A549 treated with dexamethasone at 1 μM for 4 hours (cell line): ENCODE measurements at places on chromosomes 7 and 10. TPM values are rescaled to one million over a fixed set of nuclear protein-coding genes. Genes with fewer than 3 reads are reported as not detected.

DLX6 gene
- not detected in 5 replicates for total RNA-seq

CPEB3 gene
- total RNA-seq: 0.30 to 0.51 TPM (median 0.34 TPM) in 5 replicates

DYDC1 gene
- not detected in 5 replicates for total RNA-seq

C7orf57 gene
- 0.27 to 0.35 TPM (median 0.27 TPM) in 5 replicates for total RNA-seq

FFAR4 gene
- total RNA-seq: 0.06 to 0.13 TPM (median 0.09 TPM) in 5 replicates

GCK gene
- not detected in 5 replicates for total RNA-seq

HMX3 gene
- not detected in 5 replicates for total RNA-seq

ATG9B gene
- 0.39 to 0.69 TPM (median 0.61 TPM) in 5 replicates for total RNA-seq

SVOPL gene
- not detected in 5 replicates for total RNA-seq

HOGA1 gene
- total RNA-seq: 1.9 to 3.2 TPM (median 2.3 TPM) in 5 replicates

C10orf53 gene
- total RNA-seq: not detected in 5 replicates

PTF1A gene
- total RNA-seq: not detected in 5 replicates

CLIP2 gene
- 9.6 to 17.3 TPM (median 15.4 TPM) in 5 replicates for total RNA-seq

SMKR1 gene
- total RNA-seq: 7.6 to 10.0 TPM (median 7.9 TPM) in 5 replicates

SPDYE2 gene
- not detected in 5 replicates for total RNA-seq

ACSL5 gene
- total RNA-seq: 0.27 to 0.71 TPM (median 0.30 TPM) in 5 replicates

PYROXD2 gene
- 4.3 to 5.5 TPM (median 4.6 TPM) in 5 replicates for total RNA-seq

CDH23 gene
- 2.0 to 3.2 TPM (median 2.6 TPM) in 5 replicates for total RNA-seq

NOS3 gene
- total RNA-seq: 0.22 to 0.70 TPM (median 0.42 TPM) in 5 replicates

SLC16A9 gene
- total RNA-seq: 0.07 to 0.16 TPM (median 0.08 TPM) in 5 replicates

EN2 gene
- 0.61 to 1.1 TPM (median 0.90 TPM) in 5 replicates for total RNA-seq

CALHM1 gene
- total RNA-seq: not detected in 5 replicates

SLC13A1 gene
- total RNA-seq: not detected in 5 replicates

SFTPD gene
- 0.14 to 0.35 TPM (median 0.28 TPM) in 5 replicates for total RNA-seq

ELMO1 gene
- total RNA-seq: 3.1 to 4.0 TPM (median 3.6 TPM) in 5 replicates

SEMA3E gene
- 1.5 to 2.4 TPM (median 2.0 TPM) in 5 replicates for total RNA-seq

ODAD2 gene
- 0.05 to 0.07 TPM in 2 of 5 replicates, not detected in the others for total RNA-seq

ZNF518A gene
- total RNA-seq: 4.6 to 9.2 TPM (median 7.3 TPM) in 5 replicates

CCDC201 gene
- total RNA-seq: not detected in 5 replicates

LDB3 gene
- total RNA-seq: 0.12 to 0.29 TPM (median 0.18 TPM) in 5 replicates

NRCAM gene
- 98.0 to 135 TPM (median 119 TPM) in 5 replicates for total RNA-seq

PPP1R3C gene
- 20.7 to 25.4 TPM (median 21.2 TPM) in 5 replicates for total RNA-seq

SPDYE6 gene
- total RNA-seq: not detected in 5 replicates

PILRA gene
- total RNA-seq: 3.0 to 5.8 TPM (median 5.0 TPM) in 5 replicates

SUGCT gene
- 0.70 to 1.5 TPM (median 1.3 TPM) in 5 replicates for total RNA-seq

FAM24A gene
- not detected in 5 replicates for total RNA-seq

ICA1 gene
- 0.66 to 1.3 TPM (median 0.97 TPM) in 5 replicates for total RNA-seq

GPR15LG gene
- 0.21 TPM in 1 of 5 replicates, not detected in the others for total RNA-seq

ACBD7 gene
- total RNA-seq: 1.2 to 1.5 TPM (median 1.4 TPM) in 5 replicates

RPEL1 gene
- total RNA-seq: 0.05 TPM in 2 of 5 replicates, not detected in the others

DLD gene
- 81.4 to 102 TPM (median 92.0 TPM) in 5 replicates for total RNA-seq
